ENCODE measurements at places on chromosomes 2 and 18.
A peak's percentile ranks its signal among the peaks of the same experiment; 100 is the strongest.

DNA sequence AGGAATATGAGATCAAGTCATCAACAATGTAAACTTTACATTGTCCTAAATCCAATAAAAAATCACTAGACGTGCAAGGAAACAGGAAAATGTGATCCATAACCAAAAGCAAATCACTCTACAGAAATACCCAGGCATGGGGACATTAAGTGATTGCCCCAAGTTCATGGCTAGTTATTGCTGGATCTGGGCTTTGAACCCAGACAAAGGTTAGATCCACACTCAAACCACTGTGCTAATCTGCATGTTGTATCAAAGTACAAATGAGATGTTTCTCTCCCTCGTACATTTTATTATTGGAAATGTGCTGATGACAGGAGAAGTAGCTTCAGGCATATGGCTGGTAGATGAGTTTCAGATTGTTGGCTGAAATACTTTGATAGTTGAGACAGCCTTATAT lies 2.7 kb upstream of the ARL5A start:
- DNase-seq: no peak

- no peak for DNase-seq
These were observed 135.2 kb downstream of the RTN4 start for GRCh38 chr2:54915101-54915500.

DNA sequence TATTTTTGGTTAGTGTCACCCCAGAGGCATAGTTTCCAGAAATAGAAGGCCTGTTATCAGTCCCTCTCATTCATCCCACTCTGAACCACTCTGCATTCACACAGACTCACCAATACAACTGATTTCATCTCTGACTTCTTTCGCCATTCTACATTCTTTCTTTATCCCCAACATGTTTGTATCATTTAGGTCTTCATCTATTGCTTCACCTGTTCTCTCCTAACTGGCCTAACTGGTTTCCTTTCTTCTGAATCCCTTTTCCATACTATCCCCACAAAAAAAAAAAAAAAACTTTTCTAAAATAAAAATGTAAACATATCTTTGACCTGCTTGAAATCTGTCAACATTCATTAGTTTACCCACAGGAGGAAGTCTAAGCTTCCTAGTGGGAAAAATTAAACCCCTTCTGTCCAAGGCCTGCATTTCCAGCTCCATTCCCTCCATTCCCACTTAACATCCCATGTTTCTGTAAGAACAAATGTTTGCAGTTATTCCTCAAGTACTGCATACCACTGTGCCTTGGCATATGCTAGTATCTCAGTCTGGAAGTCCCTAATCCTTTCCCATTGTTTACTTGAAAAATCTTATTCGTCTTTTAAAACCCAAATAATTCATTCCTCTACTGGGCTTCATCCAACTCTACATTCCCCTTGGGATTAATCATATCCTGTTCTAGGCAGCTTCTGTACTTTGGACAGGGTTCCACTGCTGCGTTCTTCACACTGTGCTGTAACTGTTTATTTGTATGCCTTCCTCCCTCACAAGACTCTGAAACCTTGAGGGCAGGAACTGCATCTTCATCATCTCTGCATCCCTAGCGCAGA lies 68.5 kb downstream of the FIGN start:
- no peak for DNase-seq

DNA sequence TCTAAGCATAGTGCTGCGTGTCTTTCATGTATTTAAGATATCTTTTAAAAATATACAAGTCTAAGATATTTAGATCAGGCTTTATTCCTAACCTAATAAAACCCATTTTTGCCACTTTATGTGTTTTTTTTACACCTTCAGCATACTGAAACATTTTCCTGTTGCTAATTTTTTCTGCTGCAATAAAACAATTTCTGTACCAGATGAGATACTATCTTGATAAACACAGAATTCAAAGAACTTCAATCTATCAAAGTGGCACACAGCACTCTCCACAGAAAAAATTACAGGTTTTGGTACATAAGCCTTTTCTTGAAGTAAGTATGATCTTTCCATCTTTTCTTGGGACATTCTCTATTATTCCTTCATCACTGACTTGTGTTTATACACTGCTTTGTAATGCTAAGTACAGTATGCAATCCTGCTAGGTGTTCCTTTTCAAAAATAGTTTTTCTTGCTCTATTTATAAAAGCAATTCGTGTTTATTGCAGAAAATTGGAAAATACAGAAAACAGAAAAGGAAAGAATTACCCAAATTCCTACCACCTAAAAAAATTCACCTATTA lies 16.2 kb downstream of the REV1 start:
- DNase-seq: no peak

- no peak for DNase-seq
These were observed 210.3 kb downstream of the TMX3 start for GRCh38 chr18:68504441-68505177.

GRCh38 chr2:88831792-88832248 lies 140.3 kb downstream of the RPIA start:
- DNase-seq: peak; percentile 21

DNA sequence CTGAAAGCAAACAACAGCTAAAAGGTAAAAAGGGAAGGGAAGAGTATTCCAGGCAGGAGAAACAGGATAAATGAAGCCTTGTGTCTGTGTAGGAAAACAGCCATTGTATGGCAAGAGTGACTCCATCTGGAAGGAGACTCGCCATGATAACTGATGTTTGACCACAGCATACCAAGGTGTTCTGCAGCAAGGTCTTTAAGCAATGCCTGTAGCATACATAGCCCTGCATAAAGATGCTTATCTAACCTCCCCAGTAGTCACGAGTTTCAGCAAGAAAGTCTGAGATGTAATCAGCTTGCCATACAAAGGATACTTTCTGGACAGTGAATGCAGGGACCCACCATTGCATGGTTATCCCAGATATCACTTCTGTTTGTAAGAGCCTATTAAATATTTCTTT lies 11.9 kb upstream of the CCNT2 start:
- DNase-seq: no peak

- DNase-seq: no peak
These were observed 257.7 kb downstream of the PRKCE start for GRCh38 chr2:45909171-45909565.

DNA sequence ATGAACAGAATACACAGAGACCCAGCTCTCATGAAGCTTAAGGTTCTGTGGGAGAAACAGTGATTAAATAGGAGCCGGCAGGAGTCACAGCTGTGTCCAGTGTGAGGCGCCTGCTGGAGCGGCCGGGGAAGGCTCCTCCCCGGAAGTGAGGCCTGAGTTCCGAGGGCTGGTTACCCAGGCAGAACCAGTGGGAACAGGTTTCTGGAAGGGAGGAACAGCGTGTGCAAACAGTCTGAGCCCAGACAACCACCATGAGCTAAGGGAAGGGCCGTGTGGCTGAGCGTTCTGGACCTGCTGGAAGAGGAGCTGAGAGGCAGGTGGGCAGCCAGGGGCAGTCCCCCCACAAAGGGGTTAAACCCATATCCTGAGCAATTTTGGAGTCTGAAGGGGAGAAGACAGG lies 26.0 kb upstream of the NPAS2 start:
- no peak for DNase-seq

DNA sequence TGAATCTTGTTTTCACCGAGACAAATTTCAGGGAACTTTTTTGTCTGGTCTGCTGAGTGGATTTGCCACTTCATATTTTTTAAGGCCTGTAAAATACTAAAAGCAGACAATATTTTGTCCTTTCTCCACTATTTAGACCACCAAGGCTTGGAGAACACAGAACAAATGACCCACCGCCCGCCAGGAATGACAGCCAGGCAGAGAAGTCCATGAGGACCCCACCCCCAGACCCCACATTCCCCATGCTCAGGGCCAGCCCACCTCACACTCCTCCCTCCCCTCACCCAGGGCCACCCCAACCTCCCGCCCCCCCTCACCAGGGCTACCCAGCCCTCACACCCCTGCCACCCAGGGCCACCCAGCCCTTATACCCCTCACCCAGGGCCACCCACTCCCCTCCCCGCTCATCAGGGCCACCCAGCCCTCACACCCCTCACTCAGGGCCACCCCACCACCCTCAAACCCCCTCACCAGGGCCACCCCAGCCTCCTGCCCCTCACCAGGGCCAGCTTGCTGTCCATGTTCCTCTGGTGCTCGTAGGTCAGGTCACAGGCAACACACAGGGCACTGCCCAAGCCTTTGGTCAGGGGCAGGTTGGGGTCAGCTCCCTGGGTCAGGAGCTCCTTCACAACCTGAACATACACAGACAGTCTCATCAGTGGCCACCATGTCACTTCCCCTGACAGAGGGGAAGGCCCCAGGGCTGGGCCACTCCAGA lies 50.6 kb downstream of the ANKMY1 start:
- DNase-seq: no peak

- no peak for DNase-seq
These were observed 44.9 kb upstream of the BAZ2B start for GRCh38 chr2:159661286-159661685.

- DNase-seq: peak; percentile 25
These were observed 1.5 kb downstream of the CREB1 start for GRCh38 chr2:207531032-207531952.

- no peak for DNase-seq
These were observed 10.1 kb downstream of the GPR35 start for GRCh38 chr2:240635121-240635997.

- no peak for DNase-seq
These were observed 15.8 kb downstream of the SERTAD2 start for GRCh38 chr2:64637931-64638330.

- DNase-seq: no peak
These were observed 50.3 kb upstream of the B3GNT2 start for GRCh38 chr2:62145478-62146100.

GRCh38 chr18:56468396-56468795 lies 170.0 kb downstream of the TXNL1 start:
- DNase-seq: no peak

DNA sequence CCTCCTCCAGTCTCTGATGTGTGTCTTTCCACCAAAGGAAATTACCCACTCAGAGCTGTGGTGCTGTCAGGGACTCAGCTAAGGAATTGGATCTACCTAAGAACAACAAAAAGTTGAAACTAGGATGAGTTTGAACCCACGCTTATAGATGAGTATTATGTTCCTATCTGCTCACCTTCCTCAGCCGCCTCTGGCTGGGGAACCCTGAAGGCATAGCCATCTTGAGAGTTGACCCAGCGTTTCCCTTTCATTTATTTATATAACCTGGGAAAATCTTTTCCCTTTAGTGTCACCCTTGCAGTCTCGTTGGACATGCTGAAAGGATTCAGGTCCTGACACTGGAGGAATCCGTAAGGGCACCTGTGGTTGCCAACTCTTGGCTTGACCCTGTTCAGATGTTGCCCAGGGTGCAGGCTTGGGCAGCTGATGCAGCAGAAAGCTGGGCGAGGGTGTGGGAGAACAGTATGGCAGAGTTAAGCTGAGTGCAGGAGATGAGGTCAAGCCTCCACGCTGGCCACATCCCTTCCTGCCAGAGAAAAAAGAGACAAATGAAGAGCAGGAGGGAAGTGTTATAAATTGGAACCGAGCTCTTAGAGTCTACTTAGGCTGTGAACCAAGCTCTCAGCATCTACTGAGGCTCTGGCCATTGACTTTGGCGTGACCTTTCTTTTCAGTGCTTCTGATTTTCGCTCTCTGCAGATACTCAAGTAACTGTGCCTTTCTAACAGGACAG lies 1.9 kb downstream of the CDH20 start:
- DNase-seq: no peak
